ENCODE measurements at places on chromosomes 1 and 21.

DNA sequence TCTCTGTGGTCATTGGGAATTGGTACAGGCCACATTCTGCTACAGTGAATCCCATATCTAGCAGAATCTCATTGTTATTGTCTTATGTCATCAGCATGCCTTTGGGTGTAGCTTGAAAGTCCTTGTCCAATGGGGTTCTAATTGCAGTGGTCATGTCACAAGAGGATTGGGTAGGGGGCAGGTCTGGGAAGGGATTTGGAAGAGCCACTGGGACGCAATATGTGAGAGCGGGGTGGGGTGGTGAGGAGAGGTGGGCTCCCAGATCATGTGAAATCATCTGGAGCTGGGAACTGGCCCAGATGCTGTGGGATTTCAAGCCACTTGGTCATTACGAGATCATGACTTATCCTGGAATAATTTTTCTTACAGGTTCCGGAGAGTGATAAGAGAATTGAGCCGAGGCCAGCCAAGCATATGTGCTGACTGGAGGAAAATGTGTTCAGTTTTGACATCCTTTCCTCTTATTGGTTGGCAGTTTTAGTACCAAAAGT lies 16.3 kb downstream of the CNIH3 start:
- H3K27me3 ChIP-seq, result no peaks in the 10 kb centered on the region
- H3K36me3 ChIP-seq, result no peaks in the 10 kb centered on the region
- no peak for DNase-seq
- no peak overlapping the region for H3K4me3 ChIP-seq
- no peak overlapping the region for H3K27ac ChIP-seq

DNA sequence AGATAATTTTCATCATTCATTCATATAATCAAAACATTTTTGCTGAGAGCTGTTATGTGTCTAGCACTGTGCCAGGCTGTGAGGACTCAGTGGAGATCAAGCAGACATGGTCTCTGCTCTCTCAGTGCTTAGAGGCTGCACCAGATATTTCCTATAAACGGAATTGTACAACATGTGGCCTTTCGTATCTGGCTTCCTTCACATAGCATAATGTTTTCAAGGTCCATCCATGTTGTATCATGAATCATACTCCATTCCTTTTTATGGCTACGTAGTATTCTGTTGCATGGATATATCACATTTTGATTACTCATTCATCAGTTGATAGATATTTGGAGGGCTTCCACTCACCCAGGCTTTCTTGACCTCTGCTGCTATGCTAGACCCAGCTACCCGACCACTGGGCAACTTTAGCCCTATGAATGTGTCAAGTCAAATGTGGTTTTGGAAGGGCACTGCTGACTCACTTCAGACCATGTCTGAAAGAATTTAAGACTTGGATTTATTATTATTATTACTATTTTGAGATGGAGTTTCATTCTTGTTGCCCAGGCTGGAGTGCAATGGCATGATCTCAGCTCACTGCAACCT lies 18.5 kb downstream of the NCF2 start:
- H3K4me3 ChIP-seq, result no peak overlapping the region
- H3K27me3 ChIP-seq, result no peaks in the 10 kb centered on the region
- no peak for DNase-seq
- H3K4me1 ChIP-seq, result peaks cover 7% of the 10 kb centered on the region
- H3K27ac ChIP-seq, result no peak overlapping the region
- H3K36me3 ChIP-seq, result no peaks in the 10 kb centered on the region

- H3K36me3 ChIP-seq, result no peaks in the 10 kb centered on the region
- no peaks in the 10 kb centered on the region for H3K27me3 ChIP-seq
- peaks cover 4% of the 10 kb centered on the region for H3K4me1 ChIP-seq
- H3K27ac ChIP-seq, result no peak overlapping the region
- DNase-seq, result no peak
- H3K4me3 ChIP-seq, result no peak overlapping the region
Observed at GRCh38 chr21:43645976-43646375, 13.3 kb downstream of the HSF2BP start.

DNA sequence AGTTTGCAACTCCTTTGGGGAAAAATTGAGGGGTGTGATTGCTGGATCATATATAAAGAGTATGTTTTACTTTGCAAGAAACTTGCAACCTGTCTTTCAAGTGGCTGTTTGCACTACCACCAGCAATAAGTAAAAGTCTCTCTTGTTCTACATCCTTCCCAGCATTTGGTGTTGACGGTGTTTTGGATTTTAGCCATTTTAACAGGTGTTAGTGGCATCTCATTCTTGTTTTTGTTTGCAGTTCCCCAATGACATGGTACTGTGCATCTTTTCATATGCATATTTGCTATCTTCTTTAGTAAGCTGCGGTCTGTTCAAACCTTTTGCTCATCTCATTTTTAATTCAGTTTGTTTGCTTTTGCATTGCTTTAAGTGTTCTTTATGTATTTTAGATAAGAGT lies 535.5 kb downstream of the LRRIQ3 start:
- DNase-seq, result no peak
- H3K4me1 ChIP-seq, result no peaks in the 10 kb centered on the region
- no peak overlapping the region for H3K4me3 ChIP-seq
- no peaks in the 10 kb centered on the region for H3K36me3 ChIP-seq
- H3K27me3 ChIP-seq, result no peaks in the 10 kb centered on the region

DNA sequence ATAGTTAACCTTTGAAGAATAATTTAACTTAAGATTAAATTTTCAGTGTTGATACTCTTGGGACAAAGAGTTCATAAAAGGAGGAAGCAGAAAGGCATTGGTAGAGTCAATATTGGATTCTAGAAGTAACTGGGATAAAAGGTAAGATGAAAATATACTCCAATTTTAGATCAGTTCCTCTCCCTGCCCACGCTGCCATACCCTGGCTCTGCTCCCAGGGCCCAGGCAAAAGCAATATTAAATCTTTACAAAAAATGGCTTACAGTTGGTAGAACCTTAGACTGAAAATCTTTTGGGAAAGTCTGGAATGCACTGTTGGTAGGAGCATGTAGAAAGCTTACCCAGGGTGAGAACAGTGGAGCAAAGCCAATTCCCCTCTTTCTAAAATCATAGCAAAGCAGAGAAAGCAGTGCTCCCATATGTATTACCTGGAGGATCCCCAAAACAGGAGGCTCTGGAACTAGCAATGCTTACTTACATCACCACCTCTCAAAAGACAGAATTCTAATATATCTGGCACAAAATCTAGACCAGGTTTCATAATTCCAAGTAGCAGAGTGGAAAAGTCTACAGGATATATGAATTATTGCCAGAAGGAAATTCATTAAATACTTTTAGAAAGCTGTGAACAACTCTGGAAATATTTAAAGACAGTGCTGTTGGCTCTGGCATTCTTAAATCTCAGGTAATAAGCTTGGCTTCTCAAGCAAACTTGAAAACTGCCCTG lies 24.5 kb downstream of the KIAA0319L start:
- H3K4me1 ChIP-seq, result no peaks in the 10 kb centered on the region
- no peak overlapping the region for H3K4me3 ChIP-seq
- peaks cover 11% of the 10 kb centered on the region for H3K36me3 ChIP-seq

GRCh38 chr1:12001249-12001917 lies 17.9 kb upstream of the MIIP start:
- DNase-seq, result peak; percentile 77
- H3K27ac ChIP-seq, result peak overlapping the region; percentile 15
- no peak overlapping the region for H3K4me3 ChIP-seq
- H3K36me3 ChIP-seq, result peaks cover 74% of the 10 kb centered on the region

- no peak overlapping the region for H3K4me3 ChIP-seq
- no peaks in the 10 kb centered on the region for H3K36me3 ChIP-seq
- no peak for DNase-seq
- H3K27ac ChIP-seq, result no peak overlapping the region
- no peaks in the 10 kb centered on the region for H3K4me1 ChIP-seq
Observed at GRCh38 chr21:18164933-18165332, 79.7 kb upstream of the CHODL start.

Measured in HCT116 (cell line).